Dorsolateral prefrontal cortex (tissue), 122 donors: ENCODE measurements at places on chromosomes 12 and 14.

DNA sequence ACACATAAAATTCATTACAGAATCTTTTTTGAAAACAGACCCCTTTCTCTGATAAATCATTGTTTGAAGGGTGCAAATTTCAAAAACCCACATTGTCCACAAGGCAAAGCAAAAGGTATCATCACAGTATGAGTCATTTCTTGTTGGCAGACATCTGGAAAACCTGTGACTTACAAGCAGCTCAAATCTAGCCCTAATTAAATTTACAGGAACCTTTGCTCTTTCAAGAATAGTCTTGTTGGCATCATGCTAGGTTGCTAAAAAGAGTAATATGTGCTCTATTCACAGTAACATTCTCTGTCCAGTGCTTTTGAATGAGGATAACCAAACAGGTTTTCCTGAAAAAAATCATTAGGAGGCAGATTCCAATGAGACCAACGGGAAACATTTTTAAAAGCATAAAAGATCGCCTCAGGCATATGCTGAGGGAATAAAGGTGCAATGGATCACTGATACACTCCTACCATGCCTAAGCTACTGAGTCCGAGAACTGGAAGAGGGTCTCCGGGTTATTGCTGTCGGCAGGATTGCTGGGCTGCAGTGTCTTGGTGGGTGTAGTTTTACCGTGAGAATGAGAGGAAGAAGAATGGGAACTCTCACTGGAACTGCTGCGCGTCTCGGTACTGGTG lies 55.5 kb upstream of the TTC7B start:
- no peak for DNase-seq

DNA sequence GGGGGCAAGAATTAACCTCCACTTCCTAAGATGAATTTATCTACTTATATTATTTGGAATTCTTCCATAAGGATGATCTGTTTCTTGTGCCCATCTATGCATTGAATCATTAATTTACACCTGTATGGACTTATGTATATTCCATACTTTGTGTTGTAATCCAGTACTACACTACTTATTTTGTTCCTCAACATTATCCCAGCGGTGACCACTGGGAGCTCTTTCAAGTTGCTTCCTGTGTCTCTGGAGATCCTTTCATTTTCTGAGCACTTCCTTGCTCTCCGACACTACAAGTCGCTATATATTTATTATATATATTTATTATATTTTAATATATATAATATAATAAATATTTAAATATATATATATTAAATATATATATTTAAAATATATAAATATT lies 54.9 kb upstream of the SCN8A start:
- no peak for DNase-seq

DNA sequence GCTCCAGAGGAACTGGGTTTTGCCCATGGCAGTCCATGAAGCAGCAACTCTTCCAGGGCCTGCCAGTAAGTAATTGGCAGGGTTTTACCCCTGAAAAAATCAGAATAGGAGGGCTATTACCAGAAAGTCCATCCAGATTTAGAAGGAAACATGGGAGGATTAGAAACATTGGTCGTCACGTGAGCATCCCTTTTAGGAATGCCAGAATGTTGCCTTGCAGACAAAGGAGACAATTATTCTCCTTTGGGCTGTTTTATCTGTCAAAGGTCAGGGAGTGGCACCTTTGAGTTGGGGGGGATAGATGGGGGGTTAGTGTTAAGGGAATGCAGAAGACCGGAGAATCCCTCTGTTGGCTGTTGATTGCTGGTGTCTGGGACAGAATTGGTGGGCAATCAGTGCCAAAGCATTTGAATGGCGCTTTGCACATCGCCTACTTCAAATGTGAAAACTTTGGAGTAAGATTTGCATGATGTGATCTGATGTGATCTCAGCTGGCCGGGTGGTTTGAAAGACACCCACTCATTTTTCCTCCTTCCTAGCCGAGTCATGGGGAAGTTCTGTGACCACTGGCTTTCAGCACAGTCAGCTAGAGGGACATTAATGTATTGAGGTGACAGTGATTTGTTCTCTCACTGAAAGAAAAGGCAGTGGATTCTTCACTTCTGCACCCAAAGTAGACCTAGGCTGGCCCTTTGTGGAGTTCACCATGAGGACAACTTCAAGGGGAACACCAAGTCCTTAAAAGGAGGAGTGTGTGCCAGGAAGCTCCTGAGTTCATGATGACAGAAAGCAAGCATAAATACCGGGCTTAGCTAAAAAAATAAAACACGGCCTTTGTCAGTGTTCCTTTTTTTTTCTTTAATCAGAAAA lies 31.4 kb downstream of the FLVCR2 start:
- no peak for DNase-seq

DNA sequence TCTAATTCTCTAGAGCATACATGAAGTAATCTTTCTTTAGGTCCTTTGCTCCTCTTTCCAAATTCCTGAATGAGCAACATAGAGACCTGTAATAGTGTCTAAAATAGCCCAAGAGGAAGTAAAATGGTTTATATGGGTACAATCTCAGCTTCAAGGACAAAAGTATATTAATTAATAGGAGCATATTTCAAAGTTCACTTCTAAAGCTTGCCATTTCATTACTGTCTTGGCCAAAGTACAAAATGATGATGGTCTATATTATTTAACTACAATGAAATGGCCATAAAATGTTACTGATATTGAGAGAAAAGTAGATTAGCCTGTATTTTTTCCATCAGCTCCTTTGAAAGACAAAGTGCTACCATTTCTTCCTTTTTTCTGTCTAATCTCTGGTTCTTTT lies 410.4 kb upstream of the NOVA1 start:
- no peak for DNase-seq

DNA sequence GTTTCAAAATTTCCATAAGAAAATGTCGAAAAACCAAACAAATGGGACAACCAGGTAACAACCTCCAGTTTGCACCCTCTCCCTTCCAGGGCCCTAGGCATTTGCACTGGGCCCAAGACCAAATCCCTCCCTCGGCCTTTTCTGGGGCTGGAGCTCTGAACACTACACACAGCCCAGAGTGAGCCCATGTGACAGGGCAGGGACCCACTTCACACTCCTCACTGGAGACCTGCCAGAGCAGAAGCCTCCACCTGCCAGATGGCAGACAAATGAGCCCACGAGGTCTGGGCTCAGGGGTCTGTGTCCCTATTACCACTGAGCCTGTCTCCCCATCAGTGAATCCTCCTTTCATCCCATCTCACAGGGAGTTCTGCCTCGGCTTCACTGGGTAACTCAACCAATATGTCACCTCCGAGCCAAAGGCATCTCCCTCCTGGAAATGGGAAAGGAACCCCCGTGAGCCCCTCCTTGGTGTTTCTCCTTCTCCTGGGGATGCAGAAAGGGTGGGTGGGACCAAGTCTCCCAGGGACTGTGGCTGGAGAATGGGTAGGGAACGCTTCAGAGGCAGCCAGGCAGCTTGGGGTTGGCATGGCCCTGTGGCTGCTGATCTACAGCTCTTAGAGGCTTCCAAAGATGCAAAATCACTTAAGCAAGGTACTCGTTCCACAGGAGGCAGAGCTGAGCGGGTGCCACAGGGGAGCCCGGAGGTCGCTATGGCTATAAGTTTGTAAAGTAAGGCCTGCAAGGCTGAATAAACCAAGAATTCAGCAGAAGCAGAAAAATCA lies 10.6 kb downstream of the VWF start:
- DNase-seq: no peak

DNA sequence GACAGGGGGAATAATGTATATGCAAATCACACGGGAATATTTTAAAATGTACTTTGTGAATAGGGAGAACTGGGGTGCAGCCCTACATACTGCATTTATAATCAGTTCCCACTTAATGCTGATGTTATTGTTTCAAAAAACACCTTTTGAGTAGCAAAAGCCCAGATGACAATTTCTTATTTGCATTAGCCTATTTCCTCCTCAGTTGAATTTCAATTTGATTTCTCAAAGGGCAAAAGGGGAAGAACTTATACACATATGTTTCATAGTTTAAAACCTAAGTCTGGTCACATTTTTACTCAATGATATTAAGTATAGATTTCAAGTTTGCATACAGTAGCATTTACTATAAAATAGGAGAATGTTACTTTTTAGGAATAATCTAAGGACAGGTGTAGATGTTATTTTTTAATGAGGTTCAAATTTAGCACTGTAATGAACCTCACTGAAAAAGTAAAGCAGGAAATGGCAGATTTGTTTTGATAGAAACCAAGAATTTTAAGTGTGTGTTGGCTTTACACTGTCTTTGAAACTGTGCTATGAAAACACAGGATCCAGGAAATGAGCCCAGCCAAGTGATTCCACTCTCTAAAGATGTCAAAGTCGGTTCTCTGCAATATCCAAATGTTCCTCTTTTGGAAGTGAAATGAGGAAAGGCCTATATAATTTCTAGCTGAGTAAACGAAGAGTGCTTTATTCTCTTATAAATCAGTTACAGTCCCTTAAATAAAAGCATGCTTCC lies 367.4 kb downstream of the BTG1 start:
- no peak for DNase-seq

- no peak for DNase-seq
These were observed 49.2 kb downstream of the FGD4 start for GRCh38 chr12:32448586-32448985.

- no peak for DNase-seq
These were observed 64.2 kb downstream of the LGR5 start for GRCh38 chr12:71503579-71504391.
